Stimulated activated CD4-positive, alpha-beta T cell treated with anti-CD3 and anti-CD28 coated beads, TNF-alpha, amount 100 ng/mL, for 1 hour (primary cell): ENCODE measurements at places on chromosomes 3 and 15.

DNA sequence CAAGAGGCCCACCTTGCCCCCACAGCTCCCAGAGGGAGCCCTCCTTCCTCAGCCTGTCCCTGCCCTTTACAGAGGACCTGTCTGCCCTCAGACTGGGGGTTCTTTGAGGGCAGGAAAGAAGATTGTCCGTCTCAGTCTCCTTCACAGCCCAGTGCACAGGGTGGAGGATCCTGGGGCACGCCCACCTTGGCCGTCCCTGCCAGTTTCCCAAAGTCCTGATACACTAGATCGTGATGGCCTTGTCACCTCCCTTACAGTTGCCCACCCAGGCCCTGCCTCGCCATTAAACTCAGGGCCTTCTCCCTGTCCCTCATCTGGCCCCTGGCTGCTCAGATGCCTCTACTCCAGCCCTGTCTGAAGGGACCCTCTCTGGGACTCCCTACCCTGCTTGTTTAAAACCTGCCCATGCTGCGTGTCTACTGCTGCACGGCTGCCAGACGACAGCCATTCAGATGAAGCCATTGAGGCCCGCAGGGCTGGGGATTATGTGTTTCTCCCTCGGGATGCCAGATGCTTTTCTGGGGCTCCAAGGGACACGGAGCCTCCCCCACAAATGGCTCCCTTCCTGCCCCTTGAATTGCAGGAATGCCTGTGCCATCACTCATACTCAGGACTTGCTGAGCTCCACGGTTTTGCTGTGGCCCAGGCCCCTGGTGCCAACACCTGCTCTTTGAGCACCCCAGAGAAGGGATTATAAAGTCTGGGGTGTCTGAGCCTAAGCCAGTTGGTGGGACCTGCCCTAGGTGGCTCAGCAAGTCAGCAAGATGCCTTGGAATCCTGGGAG is 27.8 kb downstream of the ACSBG1 start:
- no peak for DNase-seq

DNA sequence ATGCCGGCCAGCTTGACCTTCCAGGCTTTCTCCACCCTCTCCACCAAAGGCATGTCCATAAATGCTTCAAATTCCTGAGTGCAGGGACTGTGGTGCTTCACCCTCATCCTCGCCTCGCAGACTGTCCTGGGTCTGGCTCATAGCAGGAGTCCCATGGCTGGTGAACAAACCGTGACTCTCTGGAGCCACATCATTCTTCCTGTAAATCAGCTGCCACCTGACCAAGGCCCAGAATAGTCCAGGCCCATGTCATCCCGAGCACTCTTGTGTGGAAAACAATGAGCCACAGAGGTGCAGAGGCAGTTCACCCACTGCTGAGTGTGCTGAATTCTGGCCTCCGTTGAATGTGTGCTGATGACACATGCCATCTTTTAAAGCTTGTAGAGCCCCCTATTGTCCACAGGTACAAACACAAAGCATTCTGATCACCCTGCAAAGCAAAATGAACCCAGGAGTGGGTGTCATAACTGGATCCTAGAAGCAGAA is 68.6 kb downstream of the ABHD5 start:
- DNase-seq, result no peak

DNA sequence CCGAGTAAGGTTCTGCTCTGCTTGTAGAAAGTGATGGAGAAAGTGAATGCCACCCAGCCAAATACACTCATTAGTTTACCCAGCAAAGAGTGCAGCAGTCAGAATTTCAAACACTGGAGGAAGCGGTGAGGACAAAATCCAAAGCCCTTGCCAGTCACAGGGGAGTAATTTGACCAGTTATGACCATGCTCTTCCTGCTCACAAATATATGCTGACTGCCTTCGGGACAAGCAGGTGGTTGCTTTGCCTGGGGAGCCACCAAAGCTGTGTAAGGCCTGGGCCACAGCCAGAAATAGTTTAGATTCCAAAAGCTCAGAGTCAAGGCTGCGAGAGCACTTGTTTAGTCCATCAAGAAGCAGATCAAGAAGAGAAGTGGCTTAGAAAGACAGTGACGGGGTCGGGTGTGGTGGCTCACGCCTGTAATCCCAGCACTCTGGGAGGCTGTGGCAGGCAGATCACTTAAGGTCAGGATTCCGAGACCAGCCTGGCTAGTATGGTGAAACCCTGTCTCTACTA is 51.0 kb upstream of the ATP13A3 start:
- DNase-seq, result no peak

- no peak for DNase-seq
These were observed 212.6 kb upstream of the SEMA6D start for GRCh38 chr15:47504624-47505256.

- DNase-seq, result no peak
These were observed 128.2 kb upstream of the HES1 start for GRCh38 chr3:194007592-194008337.

- no peak for DNase-seq
These were observed 352.4 kb upstream of the ARHGEF26 start for GRCh38 chr3:153768561-153769469.

DNA sequence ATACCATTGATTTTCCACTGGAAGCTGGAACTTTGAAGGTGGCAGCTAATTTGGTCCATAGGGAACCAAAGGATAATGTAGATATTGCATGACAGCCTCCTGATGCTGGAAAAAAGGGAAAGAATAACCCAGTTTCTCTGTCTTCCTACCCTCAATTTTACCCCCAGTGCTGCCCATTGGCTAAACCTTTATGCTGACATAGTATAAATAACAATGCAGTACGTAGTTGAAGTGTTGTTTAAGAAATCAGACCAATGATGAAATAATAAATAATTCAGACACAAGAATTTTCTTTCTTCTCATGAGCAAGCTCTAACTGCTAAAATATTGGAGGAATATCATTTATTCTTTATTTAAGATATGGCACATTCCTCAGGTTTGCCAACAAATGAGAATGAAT is 843.4 kb downstream of the EPHA3 start:
- no peak for DNase-seq

DNA sequence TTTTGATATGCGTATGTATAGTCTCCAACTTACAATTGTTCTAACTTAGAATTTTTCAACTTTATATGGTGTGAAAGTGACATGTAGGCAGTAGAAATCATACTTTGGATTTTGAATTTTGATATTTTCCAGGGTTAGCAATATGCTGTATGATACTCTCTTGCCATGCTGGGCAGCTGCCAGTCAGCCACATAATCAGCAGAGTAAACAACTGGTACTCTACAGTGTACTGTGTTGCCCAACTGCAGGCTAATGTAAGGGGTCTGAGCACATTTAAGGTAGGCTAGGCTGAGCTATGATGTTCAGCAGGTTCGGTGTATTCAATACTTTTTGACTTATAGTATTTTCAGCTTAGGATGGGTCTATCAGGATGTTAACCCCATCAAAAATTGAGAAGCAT is 52.0 kb upstream of the RYK start:
- DNase-seq, result no peak

DNA sequence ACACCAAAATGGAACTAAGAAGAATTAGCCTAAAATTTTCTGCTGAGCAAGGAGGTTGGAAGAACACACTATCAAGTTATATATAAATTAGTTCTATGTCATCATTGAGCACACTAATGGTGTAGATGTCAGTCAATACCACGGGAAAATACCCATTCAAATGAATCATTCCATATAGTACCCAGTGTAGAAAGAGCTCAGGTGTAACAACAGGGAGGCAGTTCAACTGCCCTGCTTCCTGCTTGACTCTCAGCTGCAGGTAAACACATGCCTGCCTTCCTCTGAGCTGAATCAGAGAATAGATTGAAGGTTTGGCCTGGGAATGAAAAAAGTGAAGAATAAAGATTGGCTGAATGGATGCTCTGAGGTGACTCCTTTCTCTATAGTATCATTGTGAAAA is 1088.0 kb downstream of the AGBL1 start:
- DNase-seq, result no peak

GRCh38 chr15:68646156-68646555 is 67.4 kb downstream of the CORO2B start:
- DNase-seq, result no peak

DNA sequence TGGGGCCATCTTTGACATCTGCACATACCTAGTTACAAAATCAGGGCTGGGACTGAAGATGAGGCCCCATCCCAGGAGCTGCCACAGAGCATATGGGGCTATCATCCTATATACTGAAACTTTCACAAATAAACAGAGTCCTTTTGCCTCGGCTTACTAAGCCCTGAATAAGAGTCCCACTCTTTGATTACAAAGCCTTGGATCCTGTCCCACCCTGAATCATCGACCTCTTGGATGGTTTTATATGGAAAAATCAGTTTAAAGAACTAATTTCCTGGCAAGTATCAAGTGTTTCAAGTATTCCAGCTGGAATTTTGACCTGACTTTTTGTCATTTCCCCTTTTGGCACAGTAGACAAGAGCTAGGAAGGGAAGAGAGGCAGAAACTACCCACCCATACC is 331.3 kb upstream of the FRG2C start:
- no peak for DNase-seq

DNA sequence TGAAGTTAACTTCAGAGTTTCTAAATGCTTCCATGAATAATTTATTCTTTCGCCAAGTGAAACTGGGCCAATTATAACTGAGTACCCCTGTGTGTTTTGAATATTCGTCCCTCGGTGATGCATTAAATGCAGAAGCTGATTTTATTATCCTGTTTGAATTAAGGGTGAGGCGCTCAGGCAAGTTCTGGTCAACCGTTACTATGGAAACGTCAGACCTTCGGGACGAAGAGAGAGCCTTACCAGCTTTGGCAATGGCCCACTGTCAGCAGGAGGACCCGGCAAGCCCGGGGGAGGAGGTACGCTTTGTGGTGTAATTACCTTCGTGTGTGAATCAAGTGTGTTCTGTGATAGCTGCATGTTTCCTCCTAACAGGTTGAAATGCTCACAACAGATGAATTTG is 239.8 kb downstream of the ITPR1 start:
- DNase-seq, result no peak

DNA sequence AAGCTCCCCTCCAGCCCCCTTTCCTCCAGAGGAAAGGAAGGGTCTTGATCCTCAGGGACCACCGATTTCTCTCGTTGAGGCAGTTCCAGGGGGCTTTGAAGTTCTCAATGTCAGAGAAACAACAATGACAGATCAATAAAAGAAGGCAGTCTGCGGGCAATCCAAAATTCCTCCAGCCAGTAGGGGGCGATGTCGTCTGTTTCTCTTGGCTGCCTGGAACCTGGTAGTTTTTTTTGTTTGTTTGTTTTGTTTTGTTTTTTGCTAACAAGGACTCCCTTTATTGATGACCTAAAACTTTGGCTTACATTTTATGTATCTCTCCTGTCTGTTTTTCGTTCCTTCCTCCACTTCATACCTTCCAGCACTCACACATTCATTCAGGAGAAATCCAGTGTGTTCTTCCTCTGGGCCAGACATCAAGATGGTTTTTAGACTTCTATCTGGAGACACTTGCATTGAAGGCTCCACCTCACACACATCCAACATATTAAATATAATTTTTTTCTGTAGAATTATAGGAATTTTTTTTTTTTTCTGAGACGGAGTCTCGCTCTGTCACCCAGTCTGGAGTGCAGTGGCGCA is 276.6 kb downstream of the RPLP1 start:
- DNase-seq, result peak; percentile 60

- no peak for DNase-seq
These were observed 17.9 kb downstream of the ACSBG1 start for GRCh38 chr15:78216276-78217104.

GRCh38 chr3:104275199-104275598 is 1091.5 kb upstream of the ALCAM start:
- no peak for DNase-seq

DNA sequence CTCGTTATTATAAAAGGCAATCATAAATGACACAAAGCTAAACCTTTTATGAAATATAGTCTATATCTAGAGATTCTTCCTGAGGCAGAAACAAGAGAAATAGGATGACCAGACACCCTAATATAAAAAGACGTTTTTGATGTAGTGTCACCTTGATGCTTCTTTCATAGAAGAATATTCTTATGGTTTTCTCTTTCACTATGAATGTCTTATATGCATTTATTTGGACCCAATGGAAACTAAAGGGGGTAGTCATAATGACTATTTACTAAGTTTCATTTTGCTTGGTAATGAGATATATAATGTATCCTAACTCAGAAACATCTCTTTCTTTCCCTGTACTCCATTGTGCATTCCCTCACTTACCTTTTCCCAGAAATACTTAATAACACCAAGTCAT is 393.9 kb downstream of the RAP2B start:
- DNase-seq, result no peak

GRCh38 chr3:174191380-174191779 is 667.8 kb upstream of the NAALADL2 start:
- no peak for DNase-seq

DNA sequence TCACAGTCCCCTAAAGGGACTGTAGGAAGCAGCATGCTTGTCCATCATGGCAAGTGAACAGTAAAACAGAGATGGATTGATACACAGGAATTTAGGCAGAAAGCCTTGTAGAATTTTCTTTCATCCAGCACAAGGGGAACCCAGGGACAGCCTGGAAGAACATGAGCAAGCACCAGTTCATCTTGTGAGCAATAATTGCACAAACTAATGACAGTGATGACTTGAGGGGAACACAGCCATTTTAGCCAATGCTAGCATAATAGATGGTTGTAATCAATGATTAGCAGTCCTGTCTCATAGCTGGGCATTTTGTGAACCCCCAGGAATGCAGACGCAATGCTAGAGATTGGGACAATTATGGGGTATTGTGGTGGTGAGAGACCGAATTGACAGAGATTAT is 6.7 kb downstream of the CD200 start:
- no peak for DNase-seq
